ENCODE measurements at places on chromosomes 6 and 20.

DNA sequence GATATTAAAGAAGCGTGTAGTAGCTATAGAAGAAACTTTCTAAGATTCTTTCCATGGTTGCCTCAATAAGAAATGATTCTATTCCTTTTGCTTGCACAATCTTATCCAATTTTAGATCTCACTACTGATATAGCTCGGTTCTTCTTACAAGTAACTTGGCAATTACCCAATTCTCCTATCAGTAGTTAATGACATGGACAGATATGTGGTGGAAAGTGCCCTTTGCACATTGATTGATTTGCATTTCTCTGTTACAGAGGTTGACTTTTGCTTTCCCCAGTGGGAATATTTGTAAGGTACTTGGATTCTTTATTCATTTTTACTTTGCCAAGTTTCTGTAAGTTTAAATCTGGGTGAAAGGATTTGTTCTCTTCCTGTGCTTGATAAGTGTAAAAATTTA is 93.7 kb upstream of the QKI start:
- DNase-seq: no peak

GRCh38 chr20:61161726-61162390 is 90.2 kb upstream of the CDH4 start:
- no peak for DNase-seq

- DNase-seq: no peak
These were observed 12.8 kb upstream of the ZNF831 start for GRCh38 chr20:59150821-59151251.

GRCh38 chr6:169024047-169024660 is 229.5 kb downstream of the THBS2 start:
- no peak for DNase-seq

DNA sequence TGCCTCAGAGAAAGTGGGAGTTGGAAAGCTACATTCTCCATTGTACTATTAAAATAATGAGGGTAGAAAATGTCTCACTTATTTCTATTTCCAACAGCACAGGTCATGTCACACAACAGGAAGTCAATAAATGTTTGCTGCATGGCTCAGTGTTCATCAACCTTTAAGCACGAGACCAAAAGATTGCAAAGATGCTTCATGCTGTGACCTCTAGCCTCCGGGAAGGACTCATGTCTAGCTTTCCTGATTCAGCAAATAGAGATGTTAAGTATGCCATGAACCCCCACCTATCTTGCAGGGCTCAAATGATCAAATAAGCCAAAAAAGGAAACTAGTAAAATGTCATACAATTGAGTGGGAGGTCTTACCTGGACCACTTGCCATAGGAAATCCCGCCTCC is 57.4 kb downstream of the NCOA6 start:
- no peak for DNase-seq

- no peak for DNase-seq
These were observed 344.6 kb upstream of the IMPG1 start for GRCh38 chr6:76416821-76417605.

DNA sequence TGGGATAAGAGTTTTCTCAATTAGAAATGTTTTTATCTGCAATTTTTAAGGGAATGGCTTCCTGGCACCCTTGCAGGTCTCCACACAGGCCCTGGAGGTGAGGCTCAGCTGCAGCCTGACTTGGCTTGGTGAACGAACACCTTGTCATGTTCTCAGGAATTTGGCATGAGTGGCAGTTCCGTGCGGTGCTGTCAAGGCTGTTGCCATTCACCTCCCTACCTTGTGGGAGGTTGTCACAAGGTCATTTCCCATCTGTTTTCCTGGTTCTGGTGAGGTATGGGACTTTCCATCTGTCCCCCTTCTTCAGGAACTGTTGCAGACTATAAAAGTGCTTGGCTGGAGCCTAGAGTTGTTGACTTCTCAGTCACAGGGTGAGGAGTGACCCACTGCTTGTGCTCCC is 82.9 kb downstream of the ELOVL4 start:
- DNase-seq: no peak

GRCh38 chr6:165586706-165587105 is 76.3 kb downstream of the PDE10A start:
- DNase-seq: no peak

DNA sequence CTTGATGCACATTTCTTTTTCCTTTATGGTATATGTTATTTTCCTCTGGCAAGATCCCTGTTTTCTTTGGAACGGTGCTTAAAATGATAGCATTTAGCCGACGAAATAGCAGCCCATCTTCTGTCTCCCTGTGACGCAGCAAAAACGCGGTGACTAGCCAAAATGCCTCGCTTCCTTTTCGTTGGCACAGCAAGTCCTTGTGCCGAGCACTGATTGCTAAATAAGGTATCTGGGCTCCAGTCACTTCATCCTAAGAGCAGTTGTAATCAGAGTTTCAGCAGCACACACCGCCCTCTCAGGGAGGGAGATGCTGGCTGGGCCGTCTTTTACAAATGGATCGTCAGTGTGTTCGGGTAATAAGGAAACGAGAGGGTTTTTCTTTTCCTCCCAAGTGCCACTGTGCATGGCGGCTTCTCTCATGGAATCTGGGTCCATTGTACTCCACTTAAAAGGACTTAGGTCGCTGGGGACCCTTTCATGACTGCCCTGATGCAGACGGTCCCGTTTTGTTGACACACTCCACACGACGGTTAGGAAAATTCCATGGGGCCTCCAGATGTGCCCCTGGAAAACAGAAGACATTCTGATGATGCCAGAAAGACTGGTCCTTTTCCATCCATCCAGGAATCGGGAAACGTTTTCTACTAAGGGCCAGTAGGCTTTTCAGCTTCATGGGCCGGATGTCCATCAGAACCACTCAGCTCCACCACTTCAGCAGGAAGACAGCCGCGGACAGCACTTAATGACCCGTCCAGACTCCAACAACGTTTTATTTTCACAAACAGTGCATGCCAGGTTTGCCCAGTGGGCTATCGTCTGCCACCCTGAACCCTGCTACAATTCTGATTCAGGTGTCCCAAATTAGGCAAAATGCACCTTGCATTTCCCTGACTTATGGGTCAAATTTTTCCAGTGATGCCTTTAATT is 185.5 kb downstream of the CDH4 start:
- no peak for DNase-seq

GRCh38 chr6:84773431-84774156 is 9.2 kb upstream of the TBX18 start:
- no peak for DNase-seq

DNA sequence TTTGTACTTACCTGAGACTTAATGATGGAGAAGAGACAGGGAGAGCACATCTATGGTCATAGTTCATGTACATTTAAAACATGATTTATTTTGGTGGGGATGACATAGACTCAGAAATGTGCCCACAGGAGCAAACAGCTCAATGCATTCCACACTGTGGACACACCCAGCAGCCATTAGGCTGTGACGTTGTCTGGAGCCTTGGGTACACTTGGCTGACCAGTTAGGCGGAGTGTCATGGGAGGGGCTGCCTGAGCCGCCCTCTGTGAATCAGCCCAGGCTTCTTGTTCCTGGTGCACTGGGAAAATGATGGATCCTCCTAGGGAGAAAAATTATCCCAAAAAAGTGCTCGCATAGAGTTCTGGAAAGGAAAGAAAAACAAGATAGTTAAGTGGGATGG is 231.0 kb upstream of the GMDS start:
- DNase-seq: no peak

GRCh38 chr6:156114541-156114940 is 658.9 kb upstream of the NOX3 start:
- no peak for DNase-seq

DNA sequence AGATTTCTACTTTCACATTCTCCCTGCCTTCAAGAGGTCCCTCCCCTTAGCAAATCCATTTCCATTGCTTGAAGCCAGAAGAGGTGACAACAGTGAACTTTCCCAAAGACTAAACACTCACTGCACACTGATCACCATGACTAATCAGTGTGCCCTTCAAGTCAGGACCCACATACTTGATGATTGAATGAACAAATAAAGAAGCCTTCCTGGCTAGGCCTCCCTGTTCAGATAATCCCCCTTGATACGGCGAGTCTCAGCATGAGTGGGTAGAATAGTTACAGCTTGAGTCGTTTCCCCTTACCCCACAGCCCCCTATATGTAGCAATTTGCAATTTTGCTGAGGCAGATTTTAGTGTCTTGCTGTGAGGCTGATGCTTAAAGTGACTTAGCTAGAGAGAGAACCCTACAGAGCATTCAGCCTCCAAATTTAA is 102.2 kb downstream of the UNC5CL start:
- DNase-seq: no peak

GRCh38 chr6:130978660-130979396 is 84.2 kb downstream of the EPB41L2 start:
- no peak for DNase-seq

GRCh38 chr20:25061103-25061799 is 3.3 kb upstream of the ACSS1 start:
- no peak for DNase-seq
